Pulmonary artery endothelial cell (primary cell): ENCODE measurements at places on chromosomes 4 and X. TPM values are rescaled to one million over a fixed set of nuclear protein-coding genes. Genes with fewer than 3 reads are reported as not detected.

Gene STATH
- not detected in 2 replicates for total RNA-seq

Gene PPBP
- not detected in 2 replicates for total RNA-seq

Gene SPCS3
- 135 and 145 TPM in 2 replicates for total RNA-seq

Gene AKAP14
- total RNA-seq, result not detected in 2 replicates

Gene MAGEC2
- not detected in 2 replicates for total RNA-seq

Gene ZCCHC13
- not detected in 2 replicates for total RNA-seq

Gene MAGEB1
- not detected in 2 replicates for total RNA-seq

- DNase-seq, result no peak
These were observed 237.7 kb downstream of the GALNTL6 start for GRCh38 chr4:172050911-172051310.

GRCh38 chr4:138927072-138927471, 88.5 kb upstream of the NOCT start:
- no peak for DNase-seq

- DNase-seq, result no peak
These were observed 1.8 kb downstream of the ABCD1 start for GRCh38 chrX:153726286-153727122.

DNA sequence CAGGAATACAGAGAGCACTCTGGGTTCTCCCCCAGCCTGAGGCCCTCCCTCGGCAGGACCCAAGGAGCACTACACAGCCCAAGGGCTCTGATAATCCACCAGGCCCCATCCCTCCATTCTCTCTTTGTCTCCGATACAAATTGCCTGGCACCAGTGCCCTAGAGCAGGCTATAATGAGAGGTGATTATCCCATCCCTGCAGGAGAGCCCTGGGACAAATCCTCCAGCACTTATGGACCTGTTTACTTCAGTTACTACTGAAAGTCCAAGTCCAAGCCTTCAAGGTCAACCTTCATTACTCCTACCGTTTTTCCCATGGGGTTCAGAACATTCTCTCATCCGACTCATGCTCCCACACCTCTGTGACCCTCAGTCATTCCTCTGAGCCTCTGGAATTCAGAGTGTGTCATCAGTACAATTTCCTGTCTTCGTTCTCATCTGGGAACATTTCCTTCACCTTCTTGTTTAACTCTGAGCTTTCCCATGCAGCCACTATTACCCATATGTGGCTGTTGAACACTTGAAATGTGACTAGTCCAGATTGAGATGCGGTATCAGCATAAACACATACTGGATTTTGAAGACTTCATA, 299.0 kb downstream of the RAPGEF2 start:
- peak; percentile 69 for DNase-seq

DNA sequence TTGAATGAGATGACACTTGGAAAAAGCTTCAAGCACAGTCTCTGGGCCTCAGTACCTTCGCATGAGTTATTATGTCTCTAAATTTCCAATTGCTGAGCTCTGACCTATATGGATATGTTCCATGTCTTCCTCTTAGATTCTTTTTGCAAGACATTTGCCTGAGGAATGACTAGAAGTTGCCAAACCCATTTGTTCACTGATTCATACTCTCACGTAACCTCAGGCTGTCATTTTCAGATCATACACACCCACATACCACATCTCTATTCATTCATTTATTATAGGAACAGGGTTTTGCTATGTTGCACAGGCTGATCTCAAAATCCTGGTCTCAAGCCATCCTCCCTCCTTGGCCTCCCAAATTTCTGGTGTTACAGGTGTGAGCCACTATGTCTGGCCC, 2137.1 kb upstream of the TENM3 start:
- no peak for DNase-seq

- no peak for DNase-seq
These were observed 222.5 kb downstream of the MGST2 start for GRCh38 chr4:139887962-139888735.
